ENCODE measurements at places on chromosomes 16 and 17.

DNA sequence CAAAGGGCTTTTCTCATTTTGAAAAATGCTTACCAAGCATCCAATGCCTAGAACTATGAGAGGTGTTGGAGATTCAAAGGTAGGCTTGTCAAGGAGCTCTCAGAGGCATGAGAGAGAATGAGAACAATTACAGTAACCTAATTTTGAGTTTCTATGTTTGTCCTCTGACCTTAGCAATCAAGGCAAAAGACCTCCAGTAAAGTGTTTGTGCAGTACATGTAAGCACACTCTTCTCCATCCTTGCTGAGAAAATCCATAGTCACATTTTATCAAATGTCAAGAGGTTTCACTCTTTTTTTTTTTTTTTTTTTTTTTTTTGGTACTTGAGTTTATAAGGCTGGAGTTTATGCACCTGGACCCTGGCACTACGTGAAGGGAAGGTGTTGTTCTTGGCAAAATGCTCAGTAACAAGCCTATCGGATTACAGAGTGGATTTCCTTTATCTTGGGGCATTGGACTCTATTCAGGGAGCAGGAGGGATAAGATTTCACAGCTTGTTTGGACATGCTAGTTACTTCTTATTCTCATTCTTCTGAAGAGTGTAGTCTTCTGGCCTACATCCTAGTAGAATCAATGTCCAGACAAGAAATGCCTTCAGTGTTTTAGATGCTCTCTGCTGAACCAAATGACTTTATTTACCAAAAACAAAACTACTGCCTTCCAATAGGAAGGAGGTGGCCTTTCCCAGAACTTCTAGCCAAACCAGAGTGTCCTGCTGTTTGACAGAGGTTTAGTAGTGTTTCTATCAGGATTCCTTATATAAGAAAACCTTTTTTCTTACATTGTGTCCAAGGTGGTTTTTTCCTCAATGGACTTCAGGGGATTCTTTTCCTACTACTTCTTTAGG, 21.9 kb downstream of the KCNJ2 start:
- no peak for DNase-seq

DNA sequence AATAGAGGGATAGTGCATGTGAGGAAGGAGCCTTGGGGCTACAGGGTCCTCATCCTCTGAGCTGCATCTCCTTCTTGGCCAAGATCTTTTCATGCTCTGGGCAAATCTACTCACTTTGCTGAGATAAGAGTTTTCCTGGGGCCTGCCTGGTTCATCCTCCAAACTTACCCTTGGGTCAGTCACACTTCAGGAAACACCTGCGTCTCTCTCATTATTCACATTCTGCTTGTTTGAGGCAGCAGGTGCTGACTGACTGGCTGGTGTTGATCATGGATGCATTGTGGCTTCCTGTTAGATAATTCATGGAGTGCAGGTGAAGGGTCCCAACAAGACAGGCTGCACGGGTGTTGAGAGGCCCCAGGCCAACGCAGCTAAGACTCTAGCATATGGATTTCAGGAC, 162.6 kb downstream of the SALL1 start:
- no peak for DNase-seq

DNA sequence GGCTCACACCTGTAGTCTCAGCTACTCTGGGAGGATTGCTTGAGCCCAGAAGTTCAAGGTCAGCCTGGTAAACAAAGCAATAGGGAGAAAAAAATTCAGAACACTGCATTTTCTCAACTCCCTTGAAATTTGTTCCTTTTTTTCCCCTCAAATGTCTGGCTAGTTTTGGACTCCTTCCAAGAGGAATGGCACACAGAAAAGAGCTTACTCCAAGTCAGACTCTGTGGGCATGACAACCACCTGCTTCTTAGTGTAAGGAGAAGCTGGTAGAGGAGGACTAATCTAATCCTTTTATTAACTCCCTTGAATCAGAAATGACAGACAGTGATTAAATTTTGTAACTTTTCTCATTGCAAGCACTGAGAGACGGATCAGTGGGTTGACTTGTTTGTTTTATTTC, 27.9 kb upstream of the HYDIN start:
- DNase-seq, result no peak

DNA sequence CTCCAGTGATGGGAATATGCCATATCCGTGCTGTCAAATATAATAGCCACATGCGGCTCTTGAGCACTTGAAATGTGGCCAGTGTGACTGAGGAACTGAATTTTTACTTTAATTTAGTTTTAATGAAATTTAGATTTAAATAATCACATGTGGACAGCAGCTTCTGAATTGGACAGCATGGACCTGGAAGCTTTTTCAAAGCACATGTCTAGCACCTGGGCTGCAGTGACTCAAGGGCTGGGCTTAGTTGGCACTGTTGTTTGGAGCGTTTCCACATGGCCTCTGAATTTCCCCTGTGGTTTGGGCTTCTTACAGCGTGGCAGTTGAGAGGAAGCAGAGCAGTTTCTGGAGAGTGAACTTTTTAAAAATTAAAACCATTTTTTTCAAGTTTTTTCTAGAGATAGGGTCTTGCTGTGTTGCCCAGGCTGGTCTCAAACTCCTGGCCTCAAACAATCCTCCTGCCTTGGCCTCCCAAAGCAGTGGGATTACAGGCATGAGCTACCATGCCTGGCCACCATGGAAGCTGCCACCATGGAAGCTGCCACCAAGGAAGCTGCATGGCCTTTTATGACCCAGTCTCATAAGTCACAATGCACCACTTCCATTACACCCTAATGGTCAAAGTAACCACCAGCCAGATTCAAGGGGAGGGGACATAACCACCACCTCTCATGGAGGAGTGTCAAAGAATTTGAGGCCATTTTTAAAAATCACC, 6.7 kb upstream of the TOB1 start:
- DNase-seq, result no peak

- DNase-seq, result no peak
Measured at GRCh38 chr17:65977041-65977440, 214.9 kb downstream of the CEP112 start.

DNA sequence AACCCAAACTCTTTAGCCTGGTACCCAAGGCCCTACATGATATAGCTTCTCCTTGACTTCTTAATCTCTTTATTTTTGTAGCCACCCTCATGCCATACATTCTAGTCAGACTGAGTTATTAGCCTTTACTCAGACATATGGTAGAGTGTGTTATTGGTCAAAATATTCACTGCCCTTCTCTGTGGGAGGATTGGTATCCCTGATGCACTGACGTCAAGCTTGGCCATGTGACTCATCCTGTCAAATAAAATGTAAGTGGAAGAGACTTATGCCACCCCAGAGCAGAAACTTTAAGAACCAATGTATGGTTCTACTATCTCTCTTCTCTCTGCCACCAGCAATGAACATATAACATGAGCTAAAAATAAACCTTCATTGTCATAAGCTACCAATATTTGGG, 12.2 kb upstream of the BEAN1 start:
- no peak for DNase-seq

DNA sequence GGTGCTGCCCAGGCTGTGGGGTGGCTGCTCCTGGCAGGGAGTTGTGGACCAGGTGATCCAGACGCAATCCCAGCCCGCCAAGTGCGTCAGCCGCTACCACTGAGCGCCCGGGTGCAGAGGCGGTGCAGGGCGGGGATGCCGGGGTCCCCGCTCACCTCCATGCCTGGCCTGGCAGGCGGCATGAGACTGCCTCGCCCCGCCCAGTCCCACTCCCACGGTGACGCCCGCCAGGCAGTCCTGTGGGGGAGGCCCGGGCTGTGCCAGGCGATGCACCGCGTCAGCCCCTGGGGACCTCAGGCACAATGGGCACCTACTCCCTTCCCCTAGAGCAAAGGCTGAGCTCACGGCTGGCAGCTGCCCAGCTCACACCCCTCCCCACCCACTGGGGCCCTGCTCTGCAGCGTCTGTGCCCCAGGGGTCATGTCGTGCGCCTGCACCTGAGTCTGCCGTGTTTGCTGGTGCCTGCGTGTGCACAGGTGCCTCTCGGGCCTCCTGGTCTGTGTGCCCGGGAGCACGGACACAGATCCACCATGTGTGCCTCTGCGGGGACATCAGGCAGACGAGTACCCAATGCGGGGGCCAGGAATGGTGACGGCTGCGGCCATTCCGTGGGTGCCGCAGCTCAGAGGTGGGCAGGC, 5.3 kb downstream of the RPUSD1 start:
- no peak for DNase-seq

DNA sequence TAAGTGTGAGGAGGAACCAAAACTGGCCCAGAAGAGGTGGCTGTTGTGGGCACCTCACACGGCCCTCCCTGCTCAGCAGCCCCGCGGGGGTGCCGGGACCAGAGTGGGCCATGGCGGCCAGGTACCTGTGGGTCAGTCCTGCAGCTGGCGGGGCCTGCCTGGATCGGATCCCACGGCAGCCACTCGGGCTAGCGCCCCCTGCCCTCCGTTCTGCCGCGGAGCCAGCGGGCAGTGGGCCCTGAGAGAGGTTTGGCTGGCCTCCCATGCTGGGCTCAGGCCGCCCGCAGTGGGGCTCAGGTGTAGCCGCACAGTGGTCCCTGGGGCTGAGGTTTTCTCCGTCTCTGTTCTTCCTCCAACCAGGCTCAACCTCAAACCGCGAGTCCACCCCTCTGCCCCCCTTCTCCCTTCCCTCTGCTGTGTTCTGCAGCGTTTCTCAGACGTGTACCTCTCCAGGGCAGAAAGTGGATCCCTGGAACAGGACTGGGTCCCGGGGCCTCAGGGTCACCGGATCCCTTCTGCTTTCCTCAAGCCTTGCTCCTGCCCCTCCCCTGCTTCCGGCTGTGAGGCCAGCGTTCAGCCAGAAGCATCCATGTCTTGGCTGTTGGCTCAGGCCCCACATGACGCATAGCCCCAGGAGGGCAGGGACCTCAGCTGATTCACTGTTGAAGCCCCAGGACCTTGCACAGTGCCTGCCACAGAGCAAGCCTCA, 28.6 kb upstream of the ITGA3 start:
- DNase-seq, result no peak

GRCh38 chr16:10694830-10695229, at the start of gene TEKT5:
Gene TEKT5 (minus strand): TSS chr16:10694930. CDS start chr16:10694873, 57 bp downstream.
- DNase-seq, result no peak

Measured in NCI-H526 treated with DMSO at 0.1 percent for 48 hours (cell line).